Activated T-helper 1 cell treated with anti-CD3 and anti-CD28 coated beads, Interleukin-12 subunit alpha, Interleukin-12 subunit beta, Interleukin-2, Interleukin-4 antibody, amounts not matched to agents 30 ng/mL and 10 ng/mL and 1 ng/mL, durations not matched to agents 14 hours and 24 hours and 36 hours (primary cell): ENCODE measurements at places on chromosomes 1 and 21. TPM values are rescaled to one million over a fixed set of nuclear protein-coding genes. Genes with fewer than 3 reads are reported as not detected.
A peak's percentile ranks its signal among the peaks of the same experiment; 100 is the strongest.

- DNase-seq: no peak
These were observed 31.9 kb downstream of the ZMYM4 start for GRCh38 chr1:35300376-35300775.

DNA sequence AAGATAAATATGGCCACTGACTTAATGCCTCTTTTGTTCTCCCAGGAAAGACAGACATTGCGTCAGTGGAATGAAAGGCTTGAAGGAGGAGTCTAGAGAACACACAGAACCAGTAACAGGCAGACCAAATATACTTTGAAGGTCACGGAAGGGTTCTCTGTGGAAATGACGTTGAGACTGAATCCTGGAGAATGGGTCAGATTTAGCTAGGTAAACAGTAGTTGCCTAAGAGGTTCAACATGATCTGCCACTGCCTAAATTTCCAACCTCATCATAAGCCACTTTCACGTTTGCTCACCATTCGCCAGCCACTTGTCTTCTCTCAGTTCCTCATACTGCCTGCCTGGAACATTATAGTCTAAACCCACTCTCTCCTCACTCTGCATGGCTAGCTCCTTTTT, 20.5 kb downstream of the PLA2G4A start:
- no peak for DNase-seq

DNA sequence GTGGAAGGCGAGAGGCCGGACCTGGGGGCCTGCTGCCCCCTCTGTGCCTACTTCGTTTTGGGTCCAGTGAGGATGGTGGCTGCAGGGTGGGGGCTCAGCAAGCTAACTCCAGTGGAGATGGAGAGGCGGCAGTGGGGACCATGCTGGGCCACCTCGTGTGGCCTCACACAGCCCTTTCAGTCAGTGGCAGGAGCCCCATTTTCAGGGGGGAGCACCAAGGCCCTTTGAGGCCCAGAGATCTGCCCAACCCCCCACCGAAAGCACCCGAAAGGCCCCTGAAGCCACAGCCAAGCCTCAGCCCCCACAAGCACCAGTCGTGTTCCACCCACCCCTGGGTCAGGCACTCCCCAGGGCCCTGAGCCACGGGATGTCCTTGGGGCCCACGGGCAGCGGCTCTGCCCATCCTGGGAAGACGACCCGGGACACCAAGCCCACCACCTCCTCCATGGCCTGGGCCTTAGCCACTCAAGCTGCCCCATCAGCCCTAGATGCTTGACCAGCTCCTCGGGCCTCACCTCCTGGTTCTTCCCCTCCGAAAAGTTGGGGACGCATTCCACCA, 345 bp downstream of the FTCD start:
- no peak for DNase-seq

- no peak for DNase-seq
These were observed 253.8 kb downstream of the LTN1 start for GRCh38 chr21:28738882-28739281.

- no peak for DNase-seq
These were observed 21.5 kb downstream of the RAP1GAP start for GRCh38 chr1:21647431-21648351.

- no peak for DNase-seq
These were observed 154.3 kb downstream of the MAST2 start for GRCh38 chr1:45957684-45958083.

DNA sequence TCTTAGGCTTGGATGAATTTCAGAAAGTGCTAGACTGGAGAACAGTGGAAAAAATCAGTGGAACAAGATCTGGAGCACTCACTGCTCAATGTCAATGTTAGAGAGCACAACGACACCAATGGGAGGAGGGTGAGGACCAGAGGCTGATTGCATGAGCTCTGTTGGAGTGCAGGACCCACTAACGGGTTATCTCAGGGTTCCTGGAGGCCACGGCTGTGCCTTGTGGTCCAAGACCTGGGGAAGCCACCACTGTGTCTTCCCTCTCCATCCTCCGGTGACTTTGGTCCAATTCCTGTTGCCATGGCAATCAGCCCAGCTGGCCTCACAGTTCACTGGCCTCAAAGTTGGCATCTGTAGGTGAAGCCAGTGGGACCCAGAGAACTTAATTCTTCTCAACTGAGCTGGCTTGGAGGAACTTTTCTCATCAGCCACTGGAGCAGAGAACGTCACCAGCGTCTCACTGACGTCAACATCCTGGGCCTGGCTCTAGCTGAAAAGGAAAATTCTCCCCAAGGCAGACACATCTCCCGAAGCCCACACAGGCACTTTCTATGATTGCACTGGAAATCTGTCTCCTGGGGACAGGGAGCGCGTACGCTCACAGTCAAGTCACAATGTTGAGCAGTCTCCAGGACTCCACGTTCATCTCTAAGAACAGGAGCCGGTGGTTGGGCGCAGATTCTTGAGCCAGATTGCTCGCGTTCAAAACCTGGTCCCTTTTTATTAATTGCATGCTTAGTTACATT, 21.9 kb upstream of the GPR157 start:
- no peak for DNase-seq

GRCh38 chr1:207946756-207947155, 35.8 kb upstream of the CD34 start:
- DNase-seq: no peak

DNA sequence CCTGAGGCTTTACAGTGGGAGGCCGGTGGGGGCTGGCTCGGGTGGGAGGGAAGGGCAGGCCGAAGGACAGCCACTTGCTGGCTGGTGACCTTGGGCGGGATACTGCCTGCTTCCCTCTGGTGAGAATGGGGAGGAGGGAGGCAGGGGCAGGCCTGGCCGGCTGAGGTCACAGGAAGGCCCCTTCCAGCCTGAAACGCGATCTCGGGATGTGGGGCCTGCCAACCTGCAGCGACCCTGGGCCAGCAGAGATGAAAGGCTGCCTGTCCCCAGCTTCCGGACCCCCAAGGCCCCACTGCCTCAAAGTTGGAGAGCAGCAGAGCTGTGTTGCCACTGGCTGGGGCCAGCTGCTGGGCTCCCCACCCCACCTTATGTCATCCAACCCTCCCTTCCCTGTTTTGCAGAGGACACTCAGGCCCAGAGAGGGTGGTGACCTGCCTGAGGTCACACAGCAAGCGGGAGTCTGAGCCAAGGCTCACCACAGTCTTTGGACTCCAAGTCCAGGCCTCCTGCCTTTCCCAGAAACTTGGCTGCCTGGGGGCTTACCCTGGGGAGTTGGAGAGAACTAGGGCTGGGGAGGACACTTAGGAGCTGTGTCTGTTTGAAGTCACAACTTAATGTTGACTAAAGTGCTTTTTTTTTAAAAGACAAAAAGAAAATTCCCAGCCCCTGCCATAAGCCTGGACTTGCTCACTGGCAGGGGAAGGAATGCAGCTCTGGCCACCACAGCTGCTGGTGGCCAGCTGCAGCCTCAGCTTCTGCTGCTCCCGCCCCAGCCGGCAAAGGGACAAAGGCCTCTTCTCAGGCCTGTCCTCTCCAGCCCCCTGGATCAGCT, 14.8 kb upstream of the WASF2 start:
- DNase-seq: no peak

DNA sequence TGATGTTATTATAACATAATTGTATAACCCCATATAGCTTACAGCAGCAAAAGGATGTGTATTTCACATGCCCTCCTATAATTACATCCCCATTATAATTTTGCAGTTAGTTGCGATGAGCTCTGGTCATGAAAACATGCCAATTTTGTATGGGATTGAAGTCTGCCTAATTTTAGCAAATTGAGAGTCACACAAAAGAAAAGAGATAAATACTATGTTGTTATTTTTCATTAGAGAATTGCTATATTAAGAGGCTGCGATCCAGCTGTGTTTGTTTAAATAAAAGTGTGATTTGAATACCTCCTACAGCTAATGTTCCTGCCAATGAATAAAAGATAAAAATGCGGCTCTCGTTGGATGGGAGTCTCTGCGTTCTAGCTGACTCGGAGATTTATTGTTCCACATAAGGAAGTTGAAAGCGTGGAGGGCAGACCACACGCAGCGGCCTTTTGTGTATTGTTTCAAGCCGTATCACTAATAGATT, 461.0 kb upstream of the NFIA start:
- no peak for DNase-seq

GRCh38 chr1:204128964-204129896, 22.6 kb downstream of the ETNK2 start:
- peak; percentile 44 for DNase-seq

GRCh38 chr1:153397051-153397923, 6.4 kb upstream of the S100A8 start:
- no peak for DNase-seq

- DNase-seq: no peak
These were observed 8.8 kb upstream of the TTLL10 start for GRCh38 chr1:1164701-1165451.

DNA sequence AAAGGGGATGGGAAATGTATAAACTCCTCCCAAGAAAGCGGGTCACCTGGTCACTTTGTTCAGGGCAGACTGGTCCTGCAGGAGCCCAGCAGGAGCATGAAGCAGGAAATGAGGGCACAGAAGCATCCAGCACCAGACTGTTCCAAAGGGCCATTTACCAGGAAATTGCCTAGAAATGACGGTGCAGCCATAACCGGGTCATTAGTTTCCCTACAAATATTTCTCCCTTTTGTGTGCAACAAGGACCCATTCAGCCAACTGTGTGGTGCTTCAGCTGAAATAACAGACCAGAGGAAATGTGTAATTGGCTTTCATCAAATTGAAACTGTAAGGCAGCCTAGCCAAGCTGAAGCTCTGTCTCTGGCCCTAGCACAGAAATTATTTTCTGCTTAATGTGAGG, 7.6 kb upstream of the CTTNBP2NL start:
- DNase-seq: no peak

DNA sequence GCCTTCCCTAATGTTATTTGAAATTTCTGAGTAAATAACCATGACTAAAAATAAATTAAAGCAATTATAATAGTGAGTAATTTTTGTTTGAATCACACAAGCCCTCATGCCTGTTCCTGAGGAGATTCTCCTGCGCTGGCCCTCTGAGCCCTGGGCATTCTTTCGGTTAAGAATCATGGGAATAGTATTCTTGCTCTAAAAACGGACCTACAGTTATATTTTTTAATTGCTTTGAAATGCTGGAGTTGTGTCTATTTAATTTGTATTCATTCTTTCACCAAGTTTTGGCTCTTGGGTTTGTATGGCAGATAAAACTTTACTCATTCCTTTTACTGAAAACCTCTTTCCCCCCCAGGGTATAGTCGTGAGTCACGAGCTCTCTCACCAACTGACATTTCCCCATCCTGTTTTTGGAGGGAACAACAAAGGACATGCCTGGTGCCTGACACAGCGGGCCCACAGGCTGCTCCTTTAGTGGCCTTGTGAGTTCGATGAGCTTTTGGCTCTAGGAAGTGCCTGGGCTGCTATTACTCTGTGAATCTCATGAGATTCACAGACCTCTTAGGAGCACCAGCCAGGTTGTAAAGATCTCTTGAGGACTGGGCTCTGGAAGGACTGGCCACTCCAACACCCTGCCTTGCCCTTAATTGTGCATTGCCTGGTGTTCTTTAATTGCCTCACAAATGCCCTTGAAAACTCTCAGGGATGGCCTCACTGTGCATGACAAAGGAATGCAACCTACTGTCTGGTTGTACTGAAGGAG, 58.6 kb downstream of the DDR2 start:
- DNase-seq: no peak

DNA sequence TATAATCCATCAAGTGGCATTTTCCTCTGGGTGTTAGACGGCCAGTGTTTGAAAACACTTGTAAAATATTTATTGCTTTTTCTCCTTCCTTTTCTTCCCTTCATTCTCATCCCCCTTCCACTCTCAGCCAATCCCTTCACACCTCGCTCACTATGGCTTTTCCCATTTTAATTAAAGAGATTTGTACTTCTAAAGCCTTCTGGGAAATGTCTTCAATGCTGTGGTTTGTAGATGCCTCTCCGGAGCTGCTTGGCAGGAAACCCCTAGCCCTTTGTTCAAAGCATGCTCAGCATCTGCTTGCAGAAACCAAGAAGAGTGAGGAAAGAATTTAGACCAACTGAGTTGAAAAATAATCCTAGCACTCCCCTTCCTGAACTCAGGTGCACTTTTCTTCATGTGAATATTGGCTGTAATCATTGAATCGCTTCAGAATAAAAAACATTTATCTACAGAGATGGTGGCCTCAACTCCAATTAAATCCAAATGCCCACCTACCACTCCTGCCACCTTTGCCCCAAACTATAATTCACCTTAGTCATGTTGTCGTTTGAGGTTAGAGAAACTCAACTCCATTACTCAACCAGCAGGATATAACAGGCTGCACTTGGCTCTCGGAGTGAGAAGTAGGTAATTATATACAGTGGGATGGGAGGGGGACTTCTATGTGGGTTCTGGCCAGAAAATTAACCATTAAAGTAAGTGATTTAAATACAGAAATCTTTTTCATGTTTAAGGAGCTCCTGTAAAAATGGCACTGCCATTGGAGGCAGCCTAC, 659.4 kb upstream of the CAMK1G start:
- DNase-seq: no peak

AK5 gene
- total RNA-seq: 0.39 TPM in 1 of 2 replicates, not detected in the other

KLHDC7A gene
- total RNA-seq: not detected in 2 replicates

S100A1 gene
- not detected in 2 replicates for total RNA-seq

TNFSF18 gene
- not detected in 2 replicates for total RNA-seq

NPL gene
- total RNA-seq: 6.4 and 6.9 TPM in 2 replicates

IL19 gene
- not detected in 2 replicates for total RNA-seq
